ENCODE measurements at places on chromosomes 16 and 17.

- no peak for DNase-seq
Measured at GRCh38 chr16:82935766-82936165, 309.0 kb downstream of the CDH13 start.

GRCh38 chr17:68011199-68011665 lies 15.0 kb upstream of the C17orf58 start:
- DNase-seq: peak; percentile 16

GRCh38 chr17:73645050-73645871 lies 1.0 kb upstream of the SDK2 start:
- DNase-seq: no peak

DNA sequence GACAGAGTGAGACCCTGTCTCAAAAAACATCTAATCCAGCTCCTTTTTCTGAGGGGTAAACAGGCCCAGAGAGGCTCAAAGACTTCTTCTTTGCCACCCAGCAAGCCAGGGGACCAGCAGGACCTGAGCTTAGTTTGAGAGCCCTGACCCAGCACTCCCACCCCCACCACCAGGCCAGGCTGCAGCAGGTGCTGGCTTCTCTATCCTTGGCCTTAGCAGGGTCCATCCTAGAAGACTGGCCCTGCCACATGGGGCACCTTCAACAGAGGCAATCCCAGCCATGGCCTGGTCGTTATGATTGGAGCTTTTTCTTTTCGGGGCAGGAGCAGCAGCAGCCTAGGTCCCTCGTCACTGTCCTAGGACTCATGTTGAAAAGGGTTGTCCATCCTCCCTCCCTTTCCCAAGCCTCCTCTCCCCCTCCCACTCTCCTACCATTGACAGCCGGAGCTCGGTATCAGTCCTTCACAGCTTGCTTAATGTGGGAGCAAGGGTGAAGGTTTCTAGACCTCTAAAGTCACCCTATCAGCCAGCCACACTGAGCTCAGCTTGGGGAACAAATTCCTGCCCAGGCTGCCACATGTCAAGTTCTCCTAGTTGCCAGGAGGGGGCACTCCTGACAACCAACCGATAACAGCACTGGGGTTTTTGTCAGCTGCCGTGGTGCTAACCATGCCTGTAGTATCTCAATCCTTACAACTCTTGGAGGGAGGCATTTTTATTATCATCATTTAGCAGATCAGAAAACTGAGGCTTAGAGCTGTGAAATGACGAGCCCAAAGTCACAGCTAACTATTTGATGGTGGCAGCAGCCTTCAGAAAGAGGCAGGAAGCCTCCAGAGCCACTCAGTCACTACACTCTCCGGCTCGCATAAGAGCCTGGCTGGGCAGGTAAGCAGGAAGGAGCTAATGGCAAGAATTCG lies 11.2 kb downstream of the MRPL27 start:
- peak; percentile 41 for DNase-seq

DNA sequence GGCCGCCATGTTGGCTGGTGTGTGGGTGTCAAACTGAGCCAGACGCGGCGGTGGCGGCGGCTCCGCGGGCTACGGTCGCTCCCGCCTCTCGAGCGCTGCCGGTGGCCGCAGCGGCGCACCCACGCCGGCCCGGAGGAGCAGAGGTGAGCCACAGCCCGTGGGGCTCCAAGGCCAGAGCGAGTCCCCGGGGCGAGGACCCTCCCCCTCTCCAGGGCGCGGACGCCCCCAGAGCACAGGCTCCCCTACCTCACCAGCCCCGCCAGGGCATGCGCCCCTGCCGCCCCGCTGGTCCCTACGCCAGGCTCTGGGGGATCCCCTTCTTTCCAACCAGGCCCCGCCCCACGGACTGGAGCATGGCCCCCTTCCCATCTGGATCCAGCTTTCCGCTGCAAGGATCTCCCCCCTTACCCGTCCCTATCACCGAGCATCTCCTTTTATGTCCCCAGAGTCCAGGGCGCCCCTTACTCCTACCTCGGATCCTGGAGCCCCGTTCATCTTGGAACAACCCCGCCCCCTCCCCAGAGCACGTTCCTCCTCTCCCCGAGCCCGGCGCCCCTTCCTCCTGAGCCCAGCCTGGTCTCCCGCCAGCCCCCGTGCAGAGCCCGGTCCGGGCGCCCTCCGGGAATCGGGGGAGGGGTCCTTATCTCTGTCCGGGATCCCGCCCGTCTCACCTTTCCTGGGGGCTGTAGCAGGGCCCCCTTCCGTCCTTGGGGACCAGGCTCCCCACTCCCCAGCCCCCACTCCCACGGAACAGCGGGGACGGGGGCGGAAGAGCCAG lies 412 bp downstream of the EPN2 start:
- DNase-seq: no peak
